ENCODE measurements at places on chromosomes 6 and 20.

DNA sequence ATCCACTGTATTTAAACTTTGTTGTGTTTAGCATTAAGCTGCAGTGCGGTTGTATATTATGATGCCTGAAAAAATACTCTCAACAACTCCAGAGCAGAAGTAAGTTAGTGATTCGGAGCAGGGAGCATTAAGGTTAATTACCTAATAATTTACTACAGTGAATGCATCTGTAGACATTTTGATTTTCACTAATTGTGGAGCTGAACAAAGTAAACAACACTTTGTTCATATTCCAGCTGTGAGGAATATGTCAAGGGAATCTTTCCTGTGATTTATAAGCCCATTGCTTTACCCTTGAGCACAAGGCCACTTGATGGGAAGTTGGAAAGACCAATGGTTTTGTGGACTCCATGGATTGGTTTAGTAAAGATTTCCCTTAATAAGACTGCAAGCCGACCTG is 77.1 kb downstream of the CBLN4 start:
- no peaks in the 10 kb centered on the region for H3K4me1 ChIP-seq
- no peaks in the 10 kb centered on the region for H3K27me3 ChIP-seq
- no peak for DNase-seq
- no peaks in the 10 kb centered on the region for H3K36me3 ChIP-seq

- no peak for DNase-seq
- no peaks in the 10 kb centered on the region for H3K27me3 ChIP-seq
- H3K36me3 ChIP-seq, result no peaks in the 10 kb centered on the region
- no peak overlapping the region for H3K4me3 ChIP-seq
Observed at GRCh38 chr6:159808647-159809046, 8.6 kb downstream of the PNLDC1 start.

- H3K27ac ChIP-seq, result no peak overlapping the region
- H3K27me3 ChIP-seq, result no peaks in the 10 kb centered on the region
- no peak overlapping the region for H3K4me3 ChIP-seq
- no peaks in the 10 kb centered on the region for H3K36me3 ChIP-seq
Observed at GRCh38 chr20:23029324-23029723, 5.8 kb upstream of the SSTR4 start.

DNA sequence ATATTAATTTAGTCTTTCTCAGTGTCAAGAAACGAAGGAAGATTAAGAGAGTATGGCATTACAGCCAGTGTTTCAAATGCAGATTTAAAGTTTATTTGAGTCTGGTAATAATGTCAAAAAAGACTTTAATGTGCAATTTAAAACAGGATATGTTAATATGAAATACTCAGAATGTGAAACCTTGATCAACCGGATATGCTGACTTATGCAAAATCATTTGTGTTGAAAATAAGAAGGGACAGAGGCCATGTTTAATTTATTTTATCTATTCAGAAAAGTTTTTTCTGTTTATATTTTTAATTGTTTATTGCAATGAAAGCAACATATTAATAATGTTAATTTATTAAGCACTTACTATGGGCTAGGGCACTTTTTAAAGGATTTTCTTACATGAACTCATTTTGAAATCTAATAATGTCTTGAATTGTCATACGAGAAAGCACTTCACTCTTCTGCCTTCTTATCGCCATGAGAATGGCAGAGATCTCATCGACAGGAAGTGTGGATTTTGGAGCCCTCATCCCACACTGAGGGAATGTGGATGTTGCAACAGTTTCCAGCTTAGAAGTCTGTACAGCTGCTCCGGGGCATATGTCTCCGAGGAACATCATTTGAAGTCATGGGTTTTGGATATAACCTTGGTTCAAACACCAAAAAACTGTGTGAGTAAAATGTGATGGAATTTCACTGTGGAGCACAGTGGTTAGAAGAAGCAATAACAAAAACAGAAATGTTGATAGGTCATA is 1410.4 kb downstream of the EPHA7 start:
- H3K4me3 ChIP-seq, result no peak overlapping the region

GRCh38 chr6:131362696-131363095 is 210.3 kb upstream of the ARG1 start:
- no peaks in the 10 kb centered on the region for H3K36me3 ChIP-seq
- no peak for DNase-seq
- H3K4me1 ChIP-seq, result no peaks in the 10 kb centered on the region
- H3K27ac ChIP-seq, result no peak overlapping the region
- no peak overlapping the region for H3K4me3 ChIP-seq

Data from testis (tissue), 5 donors.